Stimulated activated memory B cell treated with anti-CD40 and anti-IgM and Interleukin-4, amounts not matched to agents 10 μg/mL and 1 μg/mL and 100 μg/mL, for 72 hours (primary cell): ENCODE measurements at places on chromosomes 5 and 9.

DNA sequence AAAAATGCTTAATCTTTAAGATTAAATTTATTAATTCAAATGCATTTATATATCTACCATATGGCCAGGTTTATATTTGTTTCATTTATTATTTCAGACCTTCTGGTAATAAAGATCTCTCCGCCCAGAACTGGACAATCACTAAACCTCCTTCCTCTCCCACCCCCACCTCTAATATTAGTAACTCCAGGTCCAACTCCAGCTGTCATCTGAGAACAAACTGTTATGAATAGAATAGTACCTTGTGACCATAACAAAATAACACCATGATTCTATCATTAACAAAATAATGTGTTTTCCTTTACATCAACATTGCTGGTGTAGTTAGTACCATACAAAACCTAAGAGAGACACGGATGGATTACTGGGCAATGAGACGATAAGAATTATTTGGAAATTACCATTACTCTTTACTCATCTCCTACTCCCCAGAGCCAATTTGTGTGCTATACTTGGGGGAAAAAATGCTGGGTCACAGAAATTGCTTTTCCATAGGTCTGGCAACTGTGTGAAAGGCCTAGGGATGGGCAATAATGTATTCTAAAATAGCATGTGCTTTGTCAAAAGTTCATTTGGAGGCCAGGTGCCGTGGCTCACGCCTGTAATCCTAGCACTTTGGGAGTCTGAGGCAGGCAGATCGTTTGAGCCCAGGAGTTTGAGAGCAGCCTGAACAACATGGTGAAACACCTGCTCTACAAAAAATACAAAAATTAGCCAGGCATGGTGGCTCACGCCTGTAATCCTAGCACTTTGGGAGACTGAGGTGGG is 186.1 kb downstream of the ENC1 start:
- no peak for ATAC-seq

GRCh38 chr5:84673785-84674184 is 289.1 kb upstream of the EDIL3 start:
- ATAC-seq: no peak

DNA sequence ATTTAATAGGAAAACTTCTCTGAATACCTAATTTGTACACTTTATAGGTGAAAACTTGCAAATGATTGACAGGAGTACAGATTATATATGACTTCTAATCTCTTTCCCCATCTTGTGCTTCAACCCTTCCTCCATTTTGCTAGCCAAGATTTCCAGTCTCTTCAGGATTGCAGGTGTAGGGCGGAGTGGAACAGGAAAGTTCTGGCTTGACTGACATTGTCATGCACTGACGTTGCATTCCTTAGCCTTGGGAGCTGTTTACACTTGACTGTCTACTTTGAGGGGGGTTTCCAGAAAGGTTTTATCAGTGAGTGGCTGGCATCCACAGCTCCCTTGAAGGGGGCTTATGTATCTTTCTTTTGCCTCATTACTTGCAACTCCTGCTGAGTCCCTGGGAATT is 34.1 kb upstream of the GRIA1 start:
- ATAC-seq: no peak

- no peak for ATAC-seq
These were observed 686.5 kb upstream of the DMAC1 start for GRCh38 chr9:8486095-8486494.

GRCh38 chr5:63961598-63962161 is 565 bp downstream of the HTR1A start:
- ATAC-seq: no peak

DNA sequence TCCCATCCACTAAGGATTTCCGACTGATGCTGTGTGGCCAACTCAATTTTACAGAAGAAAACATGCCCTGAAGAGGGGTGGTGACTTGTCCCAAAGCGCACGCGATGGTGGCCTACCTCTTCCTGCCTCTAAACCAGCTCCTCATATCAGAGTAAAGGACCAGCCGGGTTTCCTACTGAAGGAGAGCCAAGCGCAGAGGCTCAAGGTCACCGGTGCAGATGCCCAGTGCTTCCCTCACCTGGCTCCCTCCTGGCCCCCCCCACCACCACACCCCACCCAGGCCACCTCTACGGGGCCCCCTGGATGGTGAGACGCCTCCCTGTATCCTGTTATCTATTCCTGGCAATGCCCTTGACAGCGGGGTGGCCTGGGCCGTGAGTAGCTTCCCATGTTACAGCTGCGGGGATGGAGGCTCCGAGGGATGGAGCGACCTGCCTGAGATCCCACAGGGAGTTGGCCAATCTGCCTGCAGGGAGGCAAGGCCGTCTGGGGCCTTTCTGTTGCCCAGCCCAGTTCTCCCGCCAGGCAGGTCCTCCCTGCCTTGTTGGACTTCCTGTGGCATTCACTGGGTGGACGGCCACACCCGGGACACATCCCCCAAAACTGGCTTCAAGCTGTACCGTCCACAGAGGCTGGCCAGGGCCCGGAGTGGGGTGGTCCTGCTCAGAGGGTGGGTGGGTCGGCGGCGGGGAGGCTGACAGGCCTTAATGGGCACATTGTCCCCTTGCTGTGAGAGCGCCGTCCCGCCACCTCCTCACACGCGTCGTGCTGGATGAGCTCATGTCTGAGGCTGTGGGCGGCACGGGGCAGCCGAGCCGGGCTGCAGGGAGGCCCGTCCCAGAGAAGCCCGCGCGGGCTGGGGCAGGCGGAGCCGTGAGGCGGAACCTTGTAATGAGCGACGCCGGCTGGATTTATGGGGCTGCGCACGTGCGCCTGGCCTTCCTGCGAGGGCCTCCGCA is 72.5 kb downstream of the MACROH2A1 start:
- ATAC-seq: no peak

DNA sequence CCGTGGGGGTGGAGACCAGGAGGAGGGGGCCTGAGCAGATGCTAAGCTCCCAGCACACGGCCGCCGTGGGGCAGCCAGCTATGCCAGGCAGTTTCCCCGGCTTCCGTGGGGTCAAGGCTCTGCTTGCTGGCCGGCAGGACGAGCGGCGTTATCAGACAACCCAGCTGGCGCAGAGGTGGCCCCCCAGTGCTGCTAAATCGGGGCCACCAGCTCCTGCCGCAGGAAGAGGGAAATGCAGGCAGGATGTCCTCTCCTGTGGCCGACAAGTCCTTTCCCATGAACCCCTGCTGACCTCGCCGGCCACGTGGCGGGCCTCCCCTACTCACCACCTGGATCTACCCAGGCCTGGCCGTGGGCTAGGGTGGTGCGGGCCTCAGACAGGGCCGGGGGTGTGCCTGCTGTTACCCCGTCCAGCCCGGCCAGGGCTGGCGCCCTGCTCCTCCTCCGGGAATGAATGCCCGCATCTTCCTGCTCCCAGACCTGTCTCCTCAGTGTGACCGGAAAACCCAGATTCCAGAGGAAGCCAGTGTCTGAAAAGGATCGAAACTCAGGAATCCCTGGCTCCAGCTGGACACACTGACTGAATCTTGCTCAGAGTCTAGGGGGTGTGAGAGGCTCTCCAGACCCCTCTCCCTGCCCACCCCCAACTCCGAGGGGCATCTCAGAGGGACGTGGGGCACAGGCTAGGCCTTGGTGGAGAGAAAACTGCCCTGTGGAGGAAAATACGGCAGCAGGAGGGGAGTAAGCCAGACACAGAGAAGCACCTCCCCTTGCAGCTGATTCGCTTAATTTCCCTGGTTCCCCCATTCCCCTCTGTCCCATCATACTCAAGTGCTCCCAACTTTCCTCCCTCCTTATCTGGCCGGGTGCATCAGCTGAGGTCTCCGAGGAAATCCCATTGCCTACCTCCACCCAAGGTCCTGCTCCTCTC is 3.9 kb downstream of the FLT4 start:
- no peak for ATAC-seq

GRCh38 chr5:150164211-150164980 is 2.2 kb upstream of the CDX1 start:
- ATAC-seq: no peak

DNA sequence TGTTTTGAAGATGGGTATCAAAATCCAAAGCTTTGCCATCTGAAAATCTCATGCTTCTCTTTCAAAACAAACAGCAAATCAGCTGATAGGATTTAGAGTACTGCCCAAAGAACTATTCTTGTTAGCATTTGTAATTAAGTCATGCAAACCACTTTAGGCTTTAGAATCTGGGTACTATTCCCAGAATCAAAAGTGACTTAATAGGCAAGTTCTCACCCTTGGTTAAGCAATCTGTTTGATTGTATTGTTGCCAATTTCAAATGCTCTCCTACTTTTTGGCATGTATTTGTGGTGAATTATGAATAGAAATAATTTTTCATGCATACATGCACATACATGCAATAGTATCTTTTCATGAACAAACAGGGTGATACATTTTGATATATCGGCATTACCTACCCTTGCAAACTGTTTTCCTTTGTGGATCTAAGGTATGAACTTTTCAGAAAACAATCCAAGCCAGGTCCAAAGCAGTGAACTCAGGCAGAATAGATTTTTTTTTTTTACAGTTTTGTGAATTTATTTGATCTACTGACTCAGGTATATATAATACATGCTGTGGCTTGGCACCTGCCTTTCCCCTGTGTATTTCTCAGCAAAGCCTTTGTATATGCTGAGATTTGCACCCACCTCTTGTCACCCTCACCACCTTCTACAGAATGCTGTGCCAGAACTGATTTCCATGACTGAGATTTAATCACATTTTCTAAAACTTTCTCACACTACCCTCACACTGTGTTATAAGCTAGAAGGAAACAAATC is 9.0 kb downstream of the IL33 start:
- ATAC-seq: no peak

DNA sequence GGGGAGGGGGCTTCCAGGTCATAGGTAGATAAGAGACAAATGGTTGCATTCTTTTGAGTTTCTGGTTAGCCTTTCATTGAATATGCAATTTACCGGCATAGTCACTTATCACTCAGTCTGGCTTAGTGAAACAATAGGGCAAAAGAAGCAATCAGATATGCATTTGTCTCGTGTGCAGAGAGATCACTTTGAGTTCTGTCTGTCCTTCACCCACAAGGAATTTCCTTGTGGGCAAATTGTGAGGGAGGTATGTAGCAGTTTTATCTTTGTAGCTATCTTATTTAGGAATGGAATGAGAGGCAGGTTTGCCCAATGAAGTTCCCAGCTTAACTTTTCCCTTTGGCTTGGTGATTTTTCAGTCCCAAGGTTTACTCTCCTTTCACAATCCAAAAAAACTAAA is 116.1 kb downstream of the TUSC1 start:
- no peak for ATAC-seq

- ATAC-seq: no peak
These were observed 16.3 kb downstream of the FAM78A start for GRCh38 chr9:131259916-131260597.

GRCh38 chr5:142825378-142826089 is 55.4 kb downstream of the ARHGAP26 start:
- no peak for ATAC-seq

DNA sequence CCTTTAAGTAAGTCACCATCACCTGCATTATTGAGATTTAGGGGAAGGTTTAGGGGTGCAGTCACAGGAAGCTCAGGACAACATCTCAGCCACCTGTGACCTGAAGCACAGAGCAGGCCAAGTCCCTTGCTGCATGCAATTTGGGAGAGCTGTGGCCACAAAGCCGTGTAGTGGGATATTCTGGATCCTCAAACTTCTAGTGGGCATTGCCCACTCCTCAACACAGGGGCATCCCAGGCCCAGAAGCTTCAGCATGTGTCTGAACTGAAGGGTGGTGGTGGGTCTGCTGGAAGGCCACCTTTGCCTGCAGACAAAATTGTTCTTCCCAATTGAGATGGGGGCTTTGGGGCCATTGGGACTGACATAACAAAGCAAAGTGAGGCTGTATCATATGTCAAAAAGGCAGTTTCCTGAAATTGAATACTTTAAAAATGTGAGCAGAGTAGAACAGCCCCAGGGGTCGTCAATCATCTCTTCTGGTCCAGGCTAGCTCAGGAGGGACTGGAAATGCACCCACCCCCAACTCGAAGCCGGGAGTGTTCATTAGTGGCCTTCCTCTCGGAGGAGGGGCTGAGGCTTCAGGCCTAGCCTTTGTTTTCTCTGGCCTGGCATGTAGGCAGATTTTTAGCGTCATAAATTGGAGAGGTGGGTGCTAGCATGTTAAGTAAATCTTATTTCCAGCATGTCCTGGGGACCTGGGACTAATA is 2.8 kb upstream of the GADD45G start:
- ATAC-seq: no peak

DNA sequence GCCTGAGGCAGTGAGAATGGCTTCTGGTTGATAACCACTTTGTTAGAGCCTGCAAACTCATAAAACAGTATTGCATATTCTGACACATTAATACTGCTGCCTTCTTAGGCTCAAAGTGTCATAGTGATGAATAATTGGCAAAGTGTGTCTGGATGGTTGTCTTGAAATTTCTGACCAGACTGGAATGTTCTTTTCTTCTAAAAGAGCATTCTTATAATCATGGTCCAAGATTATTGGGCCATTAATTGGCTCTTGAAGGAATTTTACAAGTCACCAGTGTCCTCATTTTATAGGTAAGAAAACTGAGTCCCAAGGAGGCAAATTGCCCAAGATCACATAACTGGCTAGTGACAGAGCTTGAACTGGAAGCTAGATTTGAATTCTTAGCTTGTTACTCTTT is 111.7 kb downstream of the PCSK1 start:
- ATAC-seq: no peak

DNA sequence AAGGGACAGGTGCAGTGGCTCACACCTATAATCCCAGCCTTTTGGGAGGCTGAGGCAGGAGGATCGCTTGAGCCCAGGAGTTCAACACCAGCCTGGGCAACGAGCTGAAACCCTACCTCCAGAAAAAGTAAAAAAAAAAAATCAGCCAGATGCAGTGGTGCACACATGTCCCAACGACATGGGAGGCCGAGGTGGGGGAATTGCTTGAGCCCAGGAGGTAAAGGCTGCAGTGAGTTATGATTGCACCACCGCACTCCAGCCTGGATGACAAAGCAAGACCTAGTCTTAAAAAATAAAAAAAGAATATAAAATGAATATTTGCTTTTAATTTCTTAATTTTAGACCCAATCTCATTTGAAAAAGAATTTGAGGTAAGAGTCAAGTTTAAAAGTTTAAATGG is 143.5 kb downstream of the LPAR1 start:
- ATAC-seq: no peak
